Bronchial smooth muscle cell (primary cell): ENCODE measurements at places on chromosomes 7 and 10. TPM values are rescaled to one million over a fixed set of nuclear protein-coding genes. Genes with fewer than 3 reads are reported as not detected.

The LBX1 gene
- total RNA-seq: under 0.01 TPM in 1 of 2 replicates, not detected in the other

The NME8 gene
- total RNA-seq: not detected in 2 replicates

The NPSR1 gene
- total RNA-seq: not detected in 2 replicates

The ACBD7 gene
- 0.43 and 0.79 TPM in 2 replicates for total RNA-seq

The LMTK2 gene
- 3.9 and 4.5 TPM in 2 replicates for total RNA-seq
